Stimulated activated CD8-positive, alpha-beta memory T cell treated with anti-CD3 and anti-CD28 coated beads, Interleukin-7, amount 100 ng/mL, for 24 hours (primary cell): ENCODE measurements at places on chromosomes 1 and 21.

- no peak for DNase-seq
Measured at GRCh38 chr21:26115899-26116298, 54.7 kb downstream of the APP start.

GRCh38 chr1:33277488-33278084 lies 21.3 kb downstream of the ZNF362 start:
- DNase-seq: no peak

DNA sequence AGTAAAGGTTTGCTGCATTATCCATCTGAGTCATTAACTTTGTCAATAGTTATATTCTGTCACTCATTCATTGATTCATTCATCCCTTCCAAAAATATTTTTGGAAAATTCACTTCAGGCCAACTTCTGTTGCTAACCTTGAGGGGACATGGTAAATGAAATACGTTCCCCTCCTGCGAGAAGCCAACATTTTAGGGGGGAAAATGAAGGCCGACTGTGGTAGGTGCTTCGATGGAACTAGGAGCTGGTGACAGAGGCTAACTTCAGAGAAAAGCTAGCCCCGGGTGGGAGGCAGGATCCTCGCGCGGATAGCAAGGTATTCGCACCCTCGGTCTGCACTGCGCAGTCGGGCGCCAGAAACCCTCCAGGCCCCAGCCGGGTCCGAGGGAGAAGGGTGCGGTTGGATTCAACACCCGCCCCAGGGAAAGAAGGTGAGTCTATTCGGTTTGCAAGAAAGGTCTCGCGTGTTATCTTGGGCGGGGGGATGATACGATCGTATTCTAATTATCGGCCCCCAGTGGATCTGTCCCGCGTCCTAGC lies 646 bp upstream of the RRP15 start:
- no peak for DNase-seq

GRCh38 chr1:220527279-220527907 lies 543 bp upstream of the MARK1 start:
- DNase-seq: no peak

- DNase-seq: no peak
Measured at GRCh38 chr1:245079021-245079609, 75.7 kb upstream of the KIF26B start.

- DNase-seq: no peak
Measured at GRCh38 chr1:113677250-113678158, 81.8 kb downstream of the PHTF1 start.

DNA sequence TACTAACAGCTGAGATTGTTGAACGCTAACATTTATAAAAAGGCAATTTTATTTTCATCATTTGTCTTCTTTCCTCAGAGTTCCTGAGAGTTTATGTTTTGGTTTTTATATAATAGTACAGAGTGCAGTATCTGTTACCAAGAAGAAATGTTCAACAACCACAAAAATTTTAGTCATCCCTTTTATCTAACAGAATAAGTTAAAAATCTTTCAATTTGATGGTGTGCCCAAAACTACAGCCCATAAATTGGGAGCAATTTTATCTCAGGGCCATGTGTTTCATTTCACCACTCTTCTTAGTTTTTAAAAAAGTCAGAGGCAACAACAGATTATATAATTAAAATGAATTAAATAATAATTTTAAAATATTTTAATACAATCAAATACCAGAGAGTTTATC lies 37.1 kb downstream of the NEXN start:
- no peak for DNase-seq

- DNase-seq: no peak
Measured at GRCh38 chr1:243489681-243490546, 234.1 kb downstream of the SDCCAG8 start.

GRCh38 chr1:158035976-158036583 lies 42.6 kb downstream of the KIRREL1 start:
- DNase-seq: no peak

GRCh38 chr1:82445827-82446226 lies 645.1 kb downstream of the ADGRL2 start:
- no peak for DNase-seq

DNA sequence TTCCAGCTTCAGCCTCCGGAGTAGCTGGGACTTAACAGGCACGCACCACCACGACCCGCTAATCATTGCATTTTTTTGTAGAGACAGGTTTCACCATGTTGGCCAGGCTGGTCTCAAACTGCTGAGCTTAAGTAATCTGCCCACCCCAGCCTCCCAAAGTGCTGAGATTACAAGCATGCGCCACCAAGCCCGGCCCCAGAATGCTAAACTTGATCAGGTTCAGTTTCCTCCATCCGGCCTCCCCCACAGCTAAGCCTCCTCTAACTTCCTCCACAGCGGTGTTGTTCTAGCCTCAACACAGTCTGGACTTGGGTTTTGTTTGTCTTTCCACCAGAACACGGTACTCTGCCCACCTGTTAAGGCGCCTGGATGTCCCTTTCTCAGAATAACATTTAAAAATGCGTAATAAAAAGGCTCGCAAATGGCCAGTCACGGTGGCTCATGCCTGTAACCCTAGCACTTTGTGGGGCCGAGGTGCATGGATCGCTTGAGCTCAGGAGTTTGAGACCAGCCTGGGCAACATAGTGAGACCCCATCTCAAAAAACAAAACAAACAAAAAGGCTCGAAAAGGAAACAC lies 2.4 kb downstream of the PARP1 start:
- DNase-seq: no peak

DNA sequence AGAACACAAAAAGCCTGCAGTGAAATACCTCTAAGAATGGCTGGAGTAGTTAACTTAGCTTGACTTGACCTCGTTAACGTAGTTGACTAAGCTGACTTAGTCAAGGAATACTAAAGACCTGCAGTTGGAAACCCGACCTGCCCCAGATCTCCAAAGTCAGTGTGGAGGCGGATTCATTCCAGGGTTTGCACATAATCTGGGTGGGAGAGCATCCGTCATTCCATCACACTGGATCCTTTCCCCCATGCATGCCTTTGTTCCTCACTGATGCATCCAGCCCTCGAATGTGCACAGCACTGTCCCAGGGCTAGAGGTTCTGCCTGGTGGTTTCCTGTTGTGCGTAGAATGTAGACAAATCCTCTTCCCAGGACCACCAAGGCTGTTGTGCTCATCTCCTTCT lies 76.4 kb downstream of the KCNN3 start:
- no peak for DNase-seq

GRCh38 chr1:232472485-232473041 lies 157.4 kb downstream of the SIPA1L2 start:
- DNase-seq: no peak

DNA sequence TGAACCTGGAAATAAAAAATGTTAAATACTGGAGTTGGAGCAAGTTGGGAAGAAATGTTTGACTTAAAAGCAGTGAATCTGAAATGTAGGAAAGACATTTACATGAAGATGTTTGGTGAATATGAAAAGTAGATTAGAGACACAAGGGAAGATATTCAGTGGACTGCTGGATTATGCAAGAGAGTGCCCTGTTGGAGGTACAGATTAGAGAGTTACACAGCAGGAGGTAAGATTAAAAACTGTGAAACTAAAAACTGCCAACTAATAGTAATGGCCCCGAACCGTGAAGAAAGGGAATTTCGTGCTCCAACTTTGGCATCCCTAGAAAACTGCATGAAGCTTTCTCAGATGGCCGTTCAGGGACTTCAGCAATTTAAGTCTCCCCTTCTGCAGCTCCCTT lies 375.4 kb downstream of the DPYD start:
- no peak for DNase-seq
